ENCODE measurements at places on chromosomes 1 and 21. TPM values are rescaled to one million over a fixed set of nuclear protein-coding genes. Genes with fewer than 3 reads are reported as not detected.

DNA sequence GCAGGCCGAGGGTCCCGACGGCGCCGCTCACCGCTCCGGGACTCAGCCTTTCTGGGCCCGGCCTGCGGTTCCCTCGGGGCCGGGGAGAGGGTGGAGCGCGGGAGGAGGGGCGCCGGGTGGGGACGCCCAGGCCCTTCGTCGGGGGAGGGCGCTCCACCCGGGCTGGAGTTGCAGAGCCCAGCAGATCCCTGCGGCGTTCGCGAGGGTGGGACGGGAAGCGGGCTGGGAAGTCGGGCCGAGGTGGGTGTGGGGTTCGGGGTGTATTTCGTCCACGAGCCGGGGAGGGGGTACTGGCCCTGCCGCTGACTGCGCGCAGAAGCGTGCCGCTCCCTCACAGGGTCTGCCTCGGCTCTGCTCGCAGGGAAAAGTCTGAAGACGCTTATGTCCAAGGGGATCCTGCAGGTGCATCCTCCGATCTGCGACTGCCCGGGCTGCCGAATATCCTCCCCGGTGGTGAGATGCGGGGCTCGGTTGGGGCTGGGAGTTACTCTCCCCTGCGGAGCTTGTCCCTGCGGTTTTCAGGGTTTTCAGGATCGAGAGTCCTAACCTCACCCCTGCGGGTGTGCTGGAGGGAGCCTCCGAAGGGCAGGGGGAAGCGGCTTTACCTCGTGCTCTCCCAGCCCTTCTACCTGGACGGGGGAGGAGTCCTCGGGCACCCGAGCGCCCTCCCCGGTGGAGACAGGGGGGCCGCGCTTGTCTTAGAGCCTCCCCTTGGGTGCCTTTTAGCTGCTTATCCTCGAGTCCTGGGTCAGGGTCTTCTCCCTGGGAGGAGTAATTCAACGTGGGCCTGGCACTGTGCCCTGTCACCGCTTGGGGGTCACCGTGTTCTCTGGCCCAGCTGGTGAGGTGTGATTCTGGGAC, 2.1 kb downstream of the SAMD11 start:
- no peak for DNase-seq

The GPR25 gene
- total RNA-seq, result 0.32 TPM

DNA sequence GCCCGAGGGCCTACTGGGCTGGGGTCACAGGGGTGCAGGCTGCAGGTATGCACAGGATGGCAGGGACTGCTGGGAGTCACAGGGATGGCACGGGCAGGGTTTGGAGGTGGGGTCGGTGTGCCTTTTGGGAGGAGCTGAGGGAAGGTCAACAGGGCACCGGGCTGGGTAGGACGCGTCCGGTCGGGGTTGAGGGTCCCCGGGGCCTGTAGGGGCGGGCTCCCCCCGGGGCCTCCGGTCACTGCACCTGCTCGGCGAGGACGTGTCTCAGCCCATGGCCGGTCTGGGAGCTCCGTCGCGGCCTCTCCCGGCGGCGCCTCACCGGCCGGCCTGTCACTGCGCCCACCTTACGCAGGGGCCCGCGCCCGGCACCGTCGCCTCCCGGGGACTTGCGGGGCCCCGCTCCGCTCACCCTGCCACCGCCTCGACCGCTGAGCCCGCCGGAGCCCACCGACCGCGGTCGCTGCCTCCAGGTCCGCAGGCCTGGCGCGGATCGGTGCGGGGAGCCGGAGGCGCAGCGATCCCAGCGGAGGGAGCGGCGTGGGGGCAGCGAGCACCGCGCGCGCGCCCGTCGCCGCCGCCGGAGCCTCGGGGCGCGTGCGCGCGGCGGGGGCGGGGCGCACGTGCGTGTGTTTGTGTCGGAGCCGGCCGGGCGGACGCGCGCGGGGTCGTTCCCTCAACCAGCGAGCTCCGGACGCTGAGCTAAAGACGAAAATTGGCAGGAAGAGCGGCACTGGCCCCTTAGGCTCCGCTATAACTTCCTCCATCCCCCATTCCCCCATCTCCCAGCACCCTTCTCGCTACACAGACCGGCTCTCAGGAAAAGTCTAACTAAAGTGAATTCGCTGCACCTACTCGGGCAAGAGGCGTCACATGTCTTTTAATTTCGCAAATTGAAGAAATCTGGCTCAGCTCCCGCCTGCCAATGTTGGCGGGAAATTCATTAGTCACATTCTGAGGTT, at the start of gene AMIGO1:
Gene AMIGO1 (minus strand): TSS at position 552 of the 959 bp plus-strand sequence. CDS start 815 bp downstream, outside the sequence.
- DNase-seq, result peak; percentile 88

GRCh38 chr1:241800640-241801039, 47.4 kb upstream of the EXO1 start:
- no peak for DNase-seq

The MYOG gene
- not detected for total RNA-seq

- peak; percentile 32 for DNase-seq
Observed at GRCh38 chr21:44713130-44713529, 1.8 kb upstream of the TSPEAR start.

- no peak for DNase-seq
Observed at GRCh38 chr1:168960114-168960513, 146.4 kb upstream of the ATP1B1 start.

GRCh38 chr1:168135116-168135920, 1.4 kb downstream of the GPR161 start:
- no peak for DNase-seq

The EPHB2 gene
- total RNA-seq, result 6.0 TPM

- no peak for DNase-seq
Observed at GRCh38 chr1:183223467-183223866, 37.4 kb downstream of the LAMC2 start.

- DNase-seq, result no peak
Observed at GRCh38 chr1:243345205-243345604, 89.4 kb downstream of the SDCCAG8 start.

Data from upper lobe of right lung (tissue), 1 donor.